Stimulated activated naive CD4-positive, alpha-beta T cell (primary cell): ENCODE measurements at places on chromosomes 5 and 9.

DNA sequence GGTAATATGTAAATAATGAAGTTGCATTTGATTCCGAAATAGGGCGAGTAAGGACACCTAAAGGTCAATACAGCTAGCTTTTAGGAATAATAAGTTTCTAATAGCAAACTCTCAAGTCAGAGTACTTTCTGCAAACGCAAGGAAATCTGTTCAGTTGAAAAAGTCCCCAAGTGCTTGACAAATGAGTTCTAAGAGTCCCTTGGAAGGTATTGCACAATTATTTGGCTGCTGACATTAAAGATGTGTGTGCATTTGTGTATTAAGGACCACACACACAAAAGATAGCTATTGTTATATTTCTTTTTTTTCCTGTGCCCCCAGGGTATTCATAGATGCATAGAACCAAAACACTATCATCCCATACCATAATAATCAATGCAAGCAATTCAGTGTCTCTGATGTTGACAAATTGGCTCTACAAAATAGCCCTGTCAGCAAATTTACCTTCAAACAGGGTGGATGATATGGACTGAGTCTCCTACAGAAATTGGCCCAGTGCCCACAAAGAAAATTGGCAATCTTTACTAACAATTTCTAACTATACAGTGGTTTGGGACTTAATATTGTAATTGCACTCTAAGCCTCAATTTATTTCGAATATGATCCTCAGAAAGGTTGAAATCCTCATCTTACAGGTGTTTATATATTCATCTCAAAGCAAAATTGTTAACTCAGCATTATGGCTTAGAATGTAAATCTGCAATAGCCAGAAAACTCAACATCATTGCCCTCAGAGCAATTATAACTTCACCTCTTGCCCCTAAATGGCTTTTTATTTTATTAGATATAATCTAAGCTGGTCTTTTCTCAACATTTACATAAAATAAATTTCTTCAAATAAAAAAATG, 827.2 kb downstream of the MAT2B start:
- DNase-seq, result no peak

- DNase-seq, result no peak
Observed at GRCh38 chr5:168188182-168188581, 103.3 kb upstream of the WWC1 start.

- no peak for DNase-seq
Observed at GRCh38 chr5:3365501-3366215, 230.0 kb upstream of the IRX1 start.

DNA sequence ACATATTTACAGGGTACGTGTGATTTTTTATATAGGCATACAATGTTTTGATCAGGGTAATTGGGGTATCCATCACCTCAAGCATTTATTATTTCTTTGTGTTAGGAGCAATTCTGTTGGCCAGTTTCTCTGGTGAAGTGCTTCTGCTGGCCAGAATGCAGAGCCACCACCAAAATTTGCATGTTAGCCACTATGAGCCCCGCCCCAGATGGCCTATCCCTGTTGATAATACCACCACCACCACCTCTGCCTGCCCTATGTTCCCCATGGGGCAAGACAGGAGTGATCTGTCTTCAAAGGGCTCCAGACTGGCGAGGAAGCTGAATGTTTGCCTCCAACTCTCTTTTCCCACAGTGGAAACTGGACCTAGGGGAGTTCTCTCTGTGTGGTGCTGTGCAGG, 26.0 kb upstream of the JAK2 start:
- DNase-seq, result no peak

DNA sequence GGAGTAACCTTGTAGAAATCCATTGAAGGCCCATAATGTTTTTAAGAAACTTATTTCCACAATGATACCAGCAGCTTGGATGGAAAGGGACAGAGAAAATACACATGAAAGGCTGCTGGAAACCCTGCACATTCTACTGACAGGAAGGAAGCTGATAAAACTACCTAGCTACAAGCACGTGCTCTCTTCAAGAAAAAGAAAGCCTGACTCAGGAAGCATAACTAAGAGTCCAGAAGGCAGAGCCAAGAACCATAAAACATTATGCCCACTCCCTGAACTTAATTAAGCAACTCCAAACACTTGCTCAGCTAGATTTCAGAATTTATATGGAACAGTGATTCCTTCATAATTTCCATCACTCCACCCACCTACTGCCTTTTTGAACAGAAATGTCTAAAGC, 430.8 kb downstream of the SEMA5A start:
- no peak for DNase-seq

GRCh38 chr5:6188344-6188743, 190.0 kb downstream of the MED10 start:
- DNase-seq, result no peak
